ENCODE measurements at places on chromosomes 7 and 10.

GRCh38 chr7:77791336-77791735 lies 6.9 kb downstream of the TMEM60 start:
- DNase-seq, result no peak

- DNase-seq, result no peak
Measured at GRCh38 chr7:83732305-83732704, 83.4 kb upstream of the SEMA3E start.

DNA sequence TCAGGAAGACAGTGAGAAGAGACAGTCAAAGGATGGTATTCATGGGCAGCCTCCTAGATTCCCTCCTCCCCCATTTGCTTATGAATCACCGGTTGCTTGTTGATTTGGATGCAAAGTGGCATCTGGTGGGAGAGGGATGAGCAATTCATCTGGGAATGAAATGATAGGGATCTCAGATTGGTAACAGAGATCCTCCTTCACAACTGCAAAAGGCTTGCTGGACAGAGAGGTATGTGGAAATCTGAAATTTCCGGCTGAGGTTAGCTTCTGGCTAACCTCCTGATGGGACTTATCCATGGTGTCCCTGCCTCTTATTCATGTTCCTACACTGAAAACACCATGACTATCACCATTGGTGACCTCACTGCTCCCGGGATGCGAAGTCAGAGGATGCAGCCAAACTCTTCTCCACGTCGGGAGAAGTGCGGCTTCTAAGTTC lies 48.4 kb upstream of the PODXL start:
- no peak for DNase-seq

DNA sequence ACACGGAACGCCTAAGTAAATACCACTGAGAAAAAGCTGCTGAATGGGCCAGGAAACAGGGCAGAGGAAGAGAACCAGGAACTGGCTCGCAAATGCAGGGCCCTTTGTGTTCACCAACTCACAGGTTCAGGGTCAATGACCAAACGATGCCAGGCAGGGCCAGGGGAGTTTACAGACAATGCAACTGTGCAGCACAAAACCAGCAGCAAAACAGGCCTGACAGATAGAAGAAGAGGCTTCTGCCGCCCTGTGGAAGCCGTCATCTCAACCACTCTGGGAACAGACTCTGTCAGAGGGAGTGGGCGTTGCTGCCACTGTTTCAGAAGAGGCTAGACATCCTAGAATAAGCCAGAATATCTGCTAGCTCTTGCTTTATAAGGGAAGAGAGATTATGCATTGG lies 117.9 kb downstream of the KMT2E start:
- no peak for DNase-seq

- no peak for DNase-seq
Measured at GRCh38 chr7:47504551-47505311, 77.2 kb downstream of the TNS3 start.

GRCh38 chr10:44716470-44717015 lies 194.6 kb upstream of the TMEM72 start:
- no peak for DNase-seq

DNA sequence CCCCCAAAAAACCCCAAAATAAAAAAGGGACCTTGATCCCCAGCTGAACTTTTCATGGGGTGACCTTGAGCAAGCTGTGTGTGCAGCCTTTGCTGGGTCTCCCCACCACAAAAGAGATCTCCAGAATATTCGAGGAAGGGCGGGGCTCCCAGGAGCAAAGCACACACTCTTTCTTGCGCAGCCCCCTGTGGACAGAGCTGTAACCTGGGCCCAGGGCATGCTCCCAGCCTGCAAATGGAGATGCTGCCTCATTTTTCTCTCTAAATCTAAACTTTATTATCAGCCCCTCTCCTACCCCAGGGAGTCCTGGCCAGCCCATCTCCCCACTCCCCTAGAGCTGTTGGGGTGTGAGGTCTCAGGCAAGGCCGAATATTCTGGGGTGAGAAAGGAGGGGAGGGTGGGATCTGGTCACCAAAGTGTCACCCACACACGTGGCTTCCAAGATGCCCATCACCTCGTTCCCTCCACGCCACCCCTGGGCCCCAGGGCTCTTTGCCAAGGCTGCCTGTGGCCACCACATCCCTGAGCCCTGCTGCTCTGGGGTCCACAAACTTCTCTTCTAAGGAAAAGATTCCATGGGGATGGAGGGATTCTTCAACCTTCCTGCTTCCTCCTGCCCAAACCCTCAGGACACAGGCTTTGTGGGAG lies 1.7 kb upstream of the CALML3 start:
- no peak for DNase-seq

DNA sequence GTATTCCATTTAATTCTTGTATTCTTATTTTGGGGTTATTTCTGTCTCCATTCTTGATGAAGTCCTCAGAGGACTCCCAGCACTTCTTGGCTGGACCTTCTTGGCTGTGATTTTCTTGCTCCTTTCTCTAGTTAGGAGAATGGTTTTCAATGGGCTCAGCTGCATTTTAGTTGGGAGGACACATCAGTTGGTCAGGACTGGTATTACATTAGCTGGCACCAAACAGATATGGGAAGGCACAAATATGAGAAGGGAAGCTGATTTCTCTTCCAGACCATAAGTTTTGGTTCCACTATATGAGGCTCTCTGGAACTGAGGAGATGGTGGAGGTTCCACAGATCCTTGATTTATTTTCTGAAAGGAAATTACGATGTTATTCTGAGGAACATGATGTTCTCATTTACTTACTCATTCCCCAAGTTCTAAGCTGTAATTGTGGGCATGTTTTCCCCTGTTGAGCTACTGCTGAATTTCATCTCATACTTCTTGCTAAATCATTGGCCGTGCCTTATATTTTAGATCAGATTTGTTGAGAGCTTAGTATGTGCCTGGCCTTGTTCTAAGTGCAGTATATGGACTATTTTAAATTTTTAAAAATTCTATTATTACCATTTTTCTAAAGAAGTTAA lies 261.0 kb downstream of the THSD7A start:
- DNase-seq, result no peak

- no peak for DNase-seq
Measured at GRCh38 chr7:8228766-8229674, 32.9 kb downstream of the ICA1 start.

- no peak for DNase-seq
Measured at GRCh38 chr10:22727663-22728062, 13.3 kb upstream of the PIP4K2A start.

DNA sequence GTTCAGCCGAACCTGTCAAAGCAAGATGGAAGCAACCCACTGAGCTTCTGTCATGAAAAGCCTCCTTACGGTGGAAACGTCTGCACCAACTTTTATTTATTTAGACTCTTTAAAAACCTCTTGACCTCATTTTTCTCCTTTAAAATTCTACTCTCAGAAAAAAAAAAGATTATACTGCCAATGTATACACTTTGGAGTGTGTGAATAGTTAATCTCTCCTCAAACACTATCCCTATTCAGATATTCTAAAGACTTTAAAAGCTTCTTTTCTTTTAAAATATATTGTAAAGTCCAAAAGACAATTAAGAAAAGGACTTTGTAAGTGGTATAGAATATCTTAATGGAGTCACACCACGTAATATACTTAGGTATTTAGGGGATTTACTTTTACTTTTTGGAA lies 335.2 kb upstream of the SEMA3D start:
- DNase-seq, result no peak

GRCh38 chr7:39430441-39430840 lies 135.8 kb upstream of the YAE1 start:
- no peak for DNase-seq

GRCh38 chr10:74058658-74059057 lies 60.7 kb downstream of the VCL start:
- DNase-seq, result no peak

DNA sequence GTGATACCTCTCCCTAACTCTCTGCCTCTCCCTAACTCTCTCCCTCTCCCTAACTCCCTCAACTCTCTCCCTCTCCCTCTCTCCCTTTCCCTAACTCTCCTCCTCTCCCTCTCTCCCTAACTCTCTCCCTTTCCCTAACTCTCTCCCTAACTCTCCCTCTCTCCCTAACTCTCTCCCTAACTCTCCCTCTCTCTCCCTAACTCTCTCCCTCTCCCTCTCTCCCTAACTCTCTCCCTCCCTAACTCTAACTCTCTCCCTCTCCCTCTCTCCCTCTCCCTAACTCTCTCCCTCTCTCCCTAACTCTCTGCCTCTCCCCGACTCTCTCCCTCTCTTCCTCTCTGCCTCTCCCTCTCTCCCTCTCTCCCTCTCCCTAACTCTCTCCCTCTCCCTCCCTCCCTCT lies 2.0 kb upstream of the PTPRN2 start:
- no peak for DNase-seq

DNA sequence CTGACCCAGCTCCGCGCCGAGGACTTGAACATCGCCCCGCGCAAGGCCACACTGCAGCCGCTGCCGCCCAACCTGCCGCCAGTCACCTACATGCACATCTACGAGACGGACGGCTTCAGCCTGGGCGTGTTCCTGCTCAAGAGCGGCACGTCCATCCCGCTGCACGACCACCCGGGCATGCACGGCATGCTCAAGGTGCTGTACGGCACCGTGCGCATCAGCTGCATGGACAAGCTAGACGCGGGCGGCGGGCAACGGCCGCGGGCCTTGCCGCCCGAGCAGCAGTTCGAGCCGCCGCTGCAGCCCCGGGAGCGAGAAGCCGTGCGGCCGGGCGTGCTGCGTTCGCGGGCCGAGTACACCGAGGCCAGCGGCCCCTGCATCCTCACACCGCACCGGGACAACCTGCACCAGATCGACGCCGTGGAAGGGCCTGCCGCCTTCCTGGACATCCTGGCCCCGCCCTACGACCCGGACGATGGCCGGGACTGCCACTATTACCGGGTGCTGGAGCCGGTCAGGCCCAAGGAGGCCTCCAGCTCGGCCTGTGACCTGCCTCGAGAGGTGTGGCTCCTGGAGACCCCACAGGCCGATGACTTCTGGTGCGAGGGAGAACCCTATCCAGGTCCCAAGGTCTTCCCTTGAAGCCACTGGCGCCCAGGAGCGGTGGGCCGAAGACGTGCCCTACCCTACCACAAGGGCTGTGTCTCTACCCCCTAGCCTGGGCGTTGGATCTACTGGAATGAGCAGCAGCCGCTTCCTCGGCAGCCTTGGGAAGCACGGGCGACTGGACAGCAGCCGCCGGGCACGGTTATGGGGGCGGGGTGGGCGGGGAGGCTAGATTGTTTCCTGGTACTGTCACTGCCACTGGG lies 945 bp downstream of the ADO start:
- DNase-seq, result no peak

GRCh38 chr10:5317547-5318107 lies 47.1 kb upstream of the UCN3 start:
- DNase-seq, result peak; percentile 45

Measured in activated CD8-positive, alpha-beta memory T cell treated with anti-CD3 and anti-CD28 coated beads for 48 hours (primary cell).